ENCODE measurements at places on chromosomes 13 and 19.

DNA sequence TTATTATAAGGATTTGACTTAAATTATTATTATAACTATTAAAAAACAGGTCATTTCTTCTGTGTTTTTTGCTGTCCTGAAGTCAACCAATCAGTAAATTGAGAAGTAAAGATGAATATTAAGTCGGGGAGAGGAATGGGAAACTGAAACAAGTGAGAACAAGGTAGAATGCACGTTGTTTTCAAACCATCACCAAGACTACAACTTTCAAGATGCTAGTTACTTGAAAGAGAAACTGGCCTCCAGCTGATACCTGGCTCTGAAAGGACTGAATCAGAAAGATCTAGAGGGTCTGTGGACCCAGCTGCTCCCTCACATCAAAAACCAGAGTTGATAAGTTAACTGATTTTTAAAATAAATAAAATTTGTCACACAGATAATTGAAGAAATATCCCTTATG, 1301.5 kb upstream of the ATXN8OS start:
- DNase-seq: no peak

DNA sequence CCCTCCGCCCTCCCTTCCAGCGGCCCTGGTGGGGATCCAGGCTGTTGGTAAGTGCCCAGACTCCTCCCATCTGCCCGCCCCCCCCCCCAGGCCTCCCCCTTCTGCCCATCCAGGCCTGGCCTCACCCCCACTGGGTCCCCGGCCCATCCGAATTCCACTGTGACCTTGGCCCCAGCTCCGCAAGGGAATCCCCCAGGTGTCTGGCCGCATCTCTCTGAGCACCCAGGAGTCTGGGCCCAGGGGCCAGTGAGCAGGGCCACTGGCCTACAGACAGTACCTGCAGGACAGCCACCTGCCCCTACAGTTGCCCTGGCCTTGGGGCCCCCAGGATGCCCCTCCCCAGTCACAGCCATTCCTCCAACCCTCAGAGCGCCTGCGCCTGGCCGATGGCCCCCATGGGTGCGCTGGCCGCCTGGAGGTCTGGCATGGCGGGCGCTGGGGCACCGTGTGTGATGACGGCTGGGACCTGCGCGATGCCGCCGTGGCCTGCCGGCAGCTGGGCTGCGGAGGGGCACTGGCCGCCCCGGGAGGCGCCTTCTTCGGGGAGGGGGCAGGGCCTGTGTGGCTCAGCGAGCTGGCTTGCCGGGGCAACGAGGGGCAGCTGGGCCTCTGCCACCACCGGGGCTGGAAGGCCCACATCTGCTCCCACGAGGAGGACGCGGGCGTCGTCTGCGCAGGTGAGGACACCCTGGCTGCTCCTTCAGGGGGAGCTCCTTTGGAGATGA, 912 bp downstream of the SSC5D start:
- DNase-seq: no peak

- DNase-seq: no peak
Measured at GRCh38 chr19:8216357-8216756, 7.2 kb downstream of the CERS4 start.

- DNase-seq: no peak
Measured at GRCh38 chr13:86882835-86883234, 788.3 kb upstream of the SLITRK5 start.

GRCh38 chr19:28239270-28239669, 973.7 kb downstream of the UQCRFS1 start:
- DNase-seq: no peak

DNA sequence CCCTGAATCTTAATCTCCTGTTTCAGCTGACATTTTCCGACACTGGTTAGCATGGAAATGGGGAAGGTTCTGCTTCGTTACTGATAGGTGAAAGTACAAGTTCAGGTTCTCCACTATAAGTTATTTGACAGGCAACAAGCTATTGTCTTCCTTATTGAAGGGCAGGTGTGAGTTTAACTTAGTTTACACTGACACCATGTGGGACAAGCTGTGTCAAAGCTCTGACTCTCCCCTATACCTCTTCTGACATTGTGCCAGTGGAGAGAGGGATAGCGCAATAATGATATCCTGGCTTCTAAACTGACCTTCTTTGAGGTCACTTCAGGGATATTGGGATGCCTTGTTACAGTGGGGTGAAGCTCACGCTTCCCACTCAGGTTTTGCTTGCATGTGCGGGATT, 587.0 kb upstream of the SLITRK5 start:
- no peak for DNase-seq

GRCh38 chr13:102555914-102556553, 40.8 kb upstream of the TPP2 start:
- no peak for DNase-seq

GRCh38 chr13:34372581-34372980, 554.6 kb downstream of the RFC3 start:
- DNase-seq: no peak

DNA sequence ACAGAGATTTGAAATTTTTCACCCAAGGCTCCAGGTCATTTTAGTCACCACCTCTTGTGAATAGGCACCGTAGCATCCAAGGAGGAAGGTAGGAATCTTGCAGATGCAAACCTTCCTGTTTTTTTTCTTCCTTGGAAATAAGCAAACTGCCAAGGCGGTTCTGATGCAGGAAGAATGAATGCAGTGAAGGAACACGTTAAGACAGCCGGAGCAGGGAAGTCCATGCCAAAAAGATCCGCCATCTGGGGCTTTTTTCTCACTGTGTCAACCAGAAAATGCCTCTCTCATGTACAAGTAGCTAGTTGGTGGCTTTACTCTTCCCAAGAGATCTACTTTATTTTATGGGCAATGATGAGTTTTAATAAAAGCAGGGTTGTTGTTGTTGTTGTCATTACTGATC, 142.4 kb downstream of the ZIC5 start:
- no peak for DNase-seq

DNA sequence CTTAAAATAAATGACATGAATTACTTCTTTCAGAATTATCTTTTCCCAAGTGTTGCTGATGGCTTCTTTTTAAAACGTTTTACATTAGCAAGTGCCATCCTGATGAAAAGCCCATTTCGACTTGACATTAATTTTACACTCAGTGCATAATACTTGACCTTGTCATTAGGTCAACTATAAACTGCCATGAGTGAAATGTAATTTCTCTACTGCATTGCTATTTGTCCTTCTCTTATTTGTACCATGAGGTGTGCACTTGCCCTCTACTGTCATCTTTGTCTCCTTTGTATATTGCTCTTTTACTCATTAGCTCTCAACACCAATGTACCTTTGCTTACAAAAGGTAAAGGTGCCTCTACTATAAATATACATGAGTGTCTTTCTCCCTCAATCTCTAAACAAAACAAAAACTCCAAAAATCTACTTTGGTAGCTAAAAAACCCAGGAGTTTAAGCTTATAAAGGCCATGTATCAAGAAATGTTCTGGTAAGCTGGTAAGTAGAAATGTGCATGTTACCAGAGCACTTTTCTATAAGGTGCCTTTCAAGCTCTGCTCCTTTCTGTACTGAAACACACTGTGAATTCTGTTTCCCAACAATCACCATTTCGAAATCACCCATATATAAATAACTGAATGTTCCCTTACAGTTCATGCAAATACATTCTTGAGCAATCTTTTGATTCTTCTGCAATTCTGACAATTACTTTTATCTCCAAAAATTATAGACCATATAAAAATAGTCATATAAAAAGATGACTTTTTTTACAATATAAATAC, 351.4 kb downstream of the SLITRK5 start:
- no peak for DNase-seq

- DNase-seq: no peak
Measured at GRCh38 chr13:30499338-30499737, 33.6 kb upstream of the HMGB1 start.

- DNase-seq: no peak
Measured at GRCh38 chr19:6969490-6969889, 51.7 kb downstream of the MBD3L2B start.

GRCh38 chr19:5103061-5103701, 134.3 kb downstream of the KDM4B start:
- DNase-seq: no peak

DNA sequence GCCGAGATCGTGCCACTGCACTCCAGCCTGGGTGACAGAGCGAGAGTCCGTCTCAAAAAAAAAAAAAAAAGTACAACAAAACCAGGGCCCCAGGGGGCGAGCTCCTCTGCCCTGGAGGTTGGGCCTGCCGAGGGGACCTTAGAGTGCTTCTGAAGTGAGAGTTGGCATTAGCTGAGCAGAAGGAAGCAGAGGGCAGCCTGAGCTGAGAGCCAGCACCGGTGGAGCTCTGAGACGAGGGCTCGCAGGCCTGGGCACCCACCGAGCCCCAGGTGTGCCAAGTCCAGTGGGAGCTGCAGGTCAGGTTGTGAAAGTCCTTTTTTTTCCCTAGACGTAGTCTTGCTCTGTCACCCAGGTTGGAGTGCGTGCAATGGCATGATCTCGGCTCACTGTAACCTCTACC, 46.0 kb downstream of the KDM4B start:
- no peak for DNase-seq

DNA sequence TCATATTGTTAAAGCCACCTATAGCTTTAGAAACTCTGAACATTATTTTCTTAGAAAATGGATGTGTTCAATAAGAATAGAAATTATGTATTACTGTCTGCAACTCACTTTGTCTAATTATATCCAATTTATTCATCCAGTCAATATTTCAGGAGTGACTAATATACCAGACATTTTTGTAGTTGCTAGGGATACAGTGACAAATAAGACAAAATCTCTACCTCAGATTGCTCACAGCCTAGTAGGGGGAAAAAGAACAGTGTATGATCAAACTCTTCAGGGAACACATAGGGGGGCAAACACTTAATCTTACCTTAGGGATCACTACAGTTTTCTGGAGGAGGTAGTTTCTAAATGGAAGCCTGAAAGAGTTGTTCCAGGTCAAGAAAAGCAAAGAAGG, 8.6 kb downstream of the BRCA2 start:
- no peak for DNase-seq

- DNase-seq: no peak
Measured at GRCh38 chr13:96844195-96844594, 150.1 kb downstream of the OXGR1 start.

GRCh38 chr19:29562299-29563297, 36.8 kb downstream of the VSTM2B start:
- DNase-seq: no peak

All from T-helper 17 cell (primary cell).